NCI-H1436 (cell line): ENCODE measurements at places on chromosomes 6 and 20.

DNA sequence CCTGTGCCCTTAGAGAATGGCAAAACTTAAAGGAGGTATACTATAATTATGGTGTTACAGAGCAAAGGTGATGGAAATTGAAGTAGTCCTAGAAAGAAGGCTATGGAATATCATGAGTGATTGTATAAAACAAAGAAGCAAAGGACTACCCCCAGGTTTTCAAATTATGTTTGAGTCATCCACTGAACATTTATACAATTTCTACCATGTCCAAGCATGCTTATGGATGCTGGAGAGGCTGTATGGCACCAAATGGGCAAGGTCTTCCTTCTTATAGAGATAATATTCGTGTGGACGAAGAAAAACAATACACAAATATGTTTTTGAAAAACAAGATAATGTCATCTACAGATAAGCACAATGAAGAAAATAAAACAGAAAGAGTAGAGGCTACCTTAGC, 177.5 kb downstream of the KHDC1L start:
- no peak for DNase-seq

DNA sequence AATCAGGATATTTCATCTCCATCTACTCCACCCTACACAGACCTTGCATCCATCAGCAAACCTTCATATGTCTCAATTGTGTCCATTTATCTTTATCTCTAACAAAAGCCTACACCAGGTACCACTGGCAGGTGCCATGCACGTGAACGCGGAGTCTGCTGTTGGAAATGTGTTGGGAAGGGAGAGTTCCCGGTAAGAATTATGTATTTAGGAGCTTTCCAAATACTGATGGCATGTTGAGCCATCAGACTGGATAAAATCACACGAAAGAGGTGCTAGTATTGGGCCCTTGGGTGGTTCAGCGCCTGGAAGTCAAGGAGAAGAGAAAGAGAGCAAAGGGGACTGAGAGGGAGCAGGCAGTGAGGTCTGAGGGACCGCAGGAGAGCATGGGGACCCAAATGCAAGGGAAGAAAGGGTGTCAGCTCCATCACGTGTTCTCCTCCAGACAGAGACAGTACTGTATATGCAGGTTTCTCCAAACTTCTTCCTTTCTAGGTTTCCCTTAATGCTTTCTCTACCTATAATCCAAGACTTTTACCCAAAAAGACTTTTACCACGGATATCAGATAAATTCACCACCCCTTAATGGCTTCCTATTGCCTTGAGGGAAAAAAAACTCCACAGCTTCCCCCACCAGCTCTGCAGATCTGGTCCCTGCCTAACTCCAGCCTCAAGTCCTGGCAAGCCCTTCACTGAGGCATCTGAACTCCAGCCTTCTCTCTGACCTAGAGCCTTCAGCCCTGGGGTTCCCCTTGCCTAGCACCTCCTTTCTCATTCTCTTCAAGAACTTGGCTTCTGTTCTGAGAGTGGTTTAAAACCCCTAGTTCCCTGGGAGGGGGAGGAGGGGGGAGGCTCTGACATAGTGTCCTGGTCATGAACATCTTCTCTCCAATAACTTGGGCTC, 4.8 kb upstream of the ZNF217 start:
- DNase-seq = no peak

DNA sequence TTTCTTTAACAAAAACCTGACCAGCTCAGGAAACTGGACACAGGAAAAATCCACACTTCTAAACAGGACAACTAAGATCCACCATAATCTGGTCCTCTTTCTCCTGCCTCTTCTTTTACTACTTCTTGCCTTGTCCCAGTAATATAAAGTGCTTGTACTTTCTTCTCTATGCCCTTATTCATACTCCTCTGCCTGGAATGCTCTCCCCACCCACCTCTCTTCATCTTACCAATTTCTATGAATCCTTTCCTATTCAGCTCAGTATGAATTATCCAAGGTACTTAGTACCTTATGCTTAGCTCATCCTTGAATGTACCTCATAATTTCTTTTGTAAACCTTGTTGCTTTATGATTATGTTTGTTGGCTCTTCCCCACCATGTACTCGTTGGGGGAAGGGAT, 159.4 kb downstream of the CDK19 start:
- no peak for DNase-seq

DNA sequence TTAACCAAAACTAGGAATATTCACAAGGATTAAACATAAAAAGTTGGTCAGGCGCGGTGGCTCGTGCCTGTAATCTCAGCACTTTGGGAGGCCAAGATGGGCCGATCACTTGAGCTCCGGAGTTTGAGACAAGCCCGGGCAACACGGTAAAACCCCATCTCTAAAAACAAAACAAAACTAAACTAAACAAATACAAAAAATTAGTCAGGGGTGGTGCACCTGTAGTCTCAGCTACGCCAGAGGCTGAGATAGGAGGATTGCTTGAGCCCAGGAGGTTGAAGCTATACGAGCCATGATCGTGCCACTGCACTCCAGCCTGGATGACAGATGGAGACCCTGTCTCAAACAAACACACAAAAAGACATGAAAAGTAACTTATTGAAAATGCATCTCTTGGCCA, 3.2 kb downstream of the PSORS1C2 start:
- DNase-seq = no peak

DNA sequence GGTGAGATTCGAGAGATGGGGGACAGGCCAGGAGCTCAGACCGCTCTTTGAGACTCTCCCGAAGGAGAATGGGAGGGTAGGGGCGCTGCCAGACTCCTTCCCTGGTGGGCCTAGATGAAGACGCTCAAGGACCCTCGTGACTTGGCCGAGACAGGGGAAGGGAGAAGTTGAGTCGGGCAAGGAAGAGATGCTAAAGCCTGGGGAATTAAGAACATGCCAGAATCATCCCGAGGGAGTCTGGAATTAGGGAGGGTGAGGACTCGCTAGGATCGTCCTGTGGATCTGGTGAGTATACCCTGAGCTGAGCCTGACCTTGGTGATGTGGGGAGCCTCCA, 529 bp downstream of the UBE2C start:
- DNase-seq = no peak

DNA sequence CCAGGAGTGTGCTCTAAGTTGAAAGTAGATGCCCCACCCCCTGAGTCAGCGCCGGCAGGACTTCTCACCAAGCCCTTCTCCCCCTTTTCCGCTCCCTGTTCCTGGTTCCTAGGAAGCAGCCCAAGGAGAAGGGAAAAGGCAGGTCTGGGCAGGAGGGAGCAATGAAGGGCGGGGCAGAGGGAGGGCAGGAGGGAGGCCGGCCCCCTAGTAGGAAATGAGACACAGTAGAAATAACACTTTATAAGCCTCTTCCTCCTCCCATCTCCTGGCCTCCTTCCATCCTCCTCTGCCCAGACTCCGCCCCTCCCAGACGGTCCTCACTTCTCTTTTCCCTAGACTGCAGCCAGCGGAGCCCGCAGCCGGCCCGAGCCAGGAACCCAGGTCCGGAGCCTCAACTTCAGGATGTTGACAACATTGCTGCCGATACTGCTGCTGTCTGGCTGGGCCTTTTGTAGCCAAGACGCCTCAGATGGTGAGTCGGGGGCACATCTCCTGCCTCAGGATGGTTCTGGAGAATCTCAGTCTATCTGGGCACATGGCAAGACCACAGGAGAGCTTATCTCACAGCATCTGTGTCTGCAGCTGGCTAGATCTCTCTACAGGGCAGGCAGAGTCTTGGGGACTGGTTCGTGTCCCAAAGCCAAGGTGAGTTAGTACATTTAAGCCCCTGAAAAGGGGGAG, at the start of gene PROCR:
Gene PROCR (plus strand): TSS at position 320 of the 681 bp plus-strand sequence. CDS start 83 bp downstream, at position 403.
- DNase-seq = peak; percentile 22

GRCh38 chr6:150478656-150479545, 110.1 kb downstream of the IYD start:
- DNase-seq = no peak
